AG04450 (cell line): ENCODE measurements at places on chromosomes 5 and 9.

GRCh38 chr9:38298503-38298902, 94.0 kb upstream of the ALDH1B1 start:
- no peak for DNase-seq

DNA sequence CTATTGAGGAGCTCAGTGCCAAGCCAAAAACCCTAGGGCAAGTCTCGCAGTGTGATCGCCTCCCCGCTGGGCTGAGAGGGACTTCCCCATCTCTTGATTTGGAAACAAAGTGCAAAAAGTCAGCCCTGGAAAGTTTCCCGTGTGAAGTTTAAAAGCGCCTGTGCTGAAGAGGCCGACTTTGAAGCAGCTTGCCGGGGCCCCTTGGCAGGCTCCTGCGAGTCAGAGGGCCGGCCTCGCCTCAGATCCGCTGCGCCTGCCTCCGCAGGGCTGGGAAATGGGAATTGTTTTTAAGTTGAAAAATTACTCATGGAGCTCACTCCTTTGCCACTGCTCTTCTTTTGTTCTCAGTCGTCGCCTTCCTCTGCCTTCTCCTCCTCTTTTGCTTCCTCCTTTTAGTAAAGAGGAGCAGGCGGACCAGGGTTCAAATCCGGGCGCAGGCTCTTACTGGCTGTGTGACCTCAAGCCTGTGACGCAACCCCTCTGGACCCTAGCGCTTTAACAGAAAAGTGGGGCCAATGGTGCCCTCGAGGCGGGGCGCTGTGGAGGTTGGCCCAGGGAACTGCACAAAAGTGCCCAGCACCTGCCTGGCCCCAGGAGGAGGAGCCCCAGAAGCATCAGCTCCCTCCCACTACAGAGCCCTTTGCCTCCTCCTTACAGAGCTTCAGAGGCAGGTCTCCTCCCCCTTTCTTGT, 14.7 kb upstream of the LHX2 start:
- no peak for DNase-seq

GRCh38 chr5:71938895-71939294, 168.4 kb upstream of the MAP1B start:
- DNase-seq, result no peak

GRCh38 chr9:129068990-129069861, 11.7 kb upstream of the DOLPP1 start:
- no peak for DNase-seq

- DNase-seq, result no peak
Observed at GRCh38 chr5:129807162-129807814, 59.4 kb downstream of the MINAR2 start.

- no peak for DNase-seq
Observed at GRCh38 chr9:68651280-68651893, 53.7 kb upstream of the PIP5K1B start.

DNA sequence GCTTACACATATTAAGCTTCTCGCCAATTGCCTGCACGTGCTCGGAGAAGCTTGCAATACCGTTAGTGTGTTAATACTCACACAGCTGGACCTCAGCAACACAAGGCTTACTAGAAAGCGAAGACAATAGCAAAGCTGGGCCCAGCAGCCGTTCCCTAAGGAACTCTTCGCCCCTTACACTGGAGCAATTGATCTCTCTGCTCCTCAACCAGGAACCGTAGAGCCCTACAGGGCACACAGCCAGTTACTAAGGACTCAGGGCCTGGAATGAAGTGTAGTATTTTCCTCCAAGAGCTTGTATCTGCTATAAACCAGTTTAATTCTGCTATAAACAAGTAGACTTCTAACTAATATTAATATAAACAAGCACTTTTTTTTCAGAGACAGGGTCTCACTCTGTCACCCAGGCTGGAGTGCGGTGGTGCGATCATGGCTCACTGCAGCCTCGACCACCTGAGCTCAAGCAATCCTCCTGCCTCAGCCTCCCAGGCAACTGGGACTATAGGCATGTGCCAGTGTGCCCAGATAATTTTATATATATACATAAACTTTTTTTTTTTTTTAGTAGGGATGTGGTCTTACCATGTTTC, 67.0 kb upstream of the SIMC1 start:
- DNase-seq, result no peak

DNA sequence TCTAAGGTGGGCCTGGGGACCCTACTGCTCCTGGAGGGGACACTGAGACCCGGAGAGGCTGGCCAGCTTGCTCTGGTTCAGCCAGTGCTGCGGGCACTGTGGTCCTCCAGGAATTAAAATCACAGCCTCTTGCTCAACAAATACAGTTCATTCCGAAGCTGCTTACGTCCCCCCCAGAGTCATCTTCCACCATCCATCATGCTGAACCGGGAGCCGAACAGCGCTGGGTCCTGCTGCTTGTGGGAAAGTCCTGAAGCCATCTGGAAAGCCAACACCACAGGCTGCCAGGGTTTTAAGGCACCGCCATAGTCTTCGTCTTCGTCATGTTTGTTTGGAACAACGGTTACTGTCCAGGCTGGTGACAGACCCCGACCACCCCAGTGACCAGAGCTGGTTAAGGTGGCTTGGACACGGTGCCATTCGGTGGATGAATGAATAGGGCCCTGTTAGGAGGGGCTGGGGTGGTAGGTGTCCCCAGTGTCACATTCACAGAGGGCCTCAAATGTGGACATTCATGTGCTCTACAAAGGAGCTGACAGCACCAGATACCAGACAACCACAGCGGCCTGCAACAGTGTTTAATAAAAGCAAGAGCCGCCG, 81.6 kb upstream of the PHYKPL start:
- no peak for DNase-seq

GRCh38 chr5:26889815-26890214, 148.6 kb downstream of the CDH9 start:
- no peak for DNase-seq

- no peak for DNase-seq
Observed at GRCh38 chr5:151068433-151069197, 12.2 kb downstream of the TNIP1 start.

DNA sequence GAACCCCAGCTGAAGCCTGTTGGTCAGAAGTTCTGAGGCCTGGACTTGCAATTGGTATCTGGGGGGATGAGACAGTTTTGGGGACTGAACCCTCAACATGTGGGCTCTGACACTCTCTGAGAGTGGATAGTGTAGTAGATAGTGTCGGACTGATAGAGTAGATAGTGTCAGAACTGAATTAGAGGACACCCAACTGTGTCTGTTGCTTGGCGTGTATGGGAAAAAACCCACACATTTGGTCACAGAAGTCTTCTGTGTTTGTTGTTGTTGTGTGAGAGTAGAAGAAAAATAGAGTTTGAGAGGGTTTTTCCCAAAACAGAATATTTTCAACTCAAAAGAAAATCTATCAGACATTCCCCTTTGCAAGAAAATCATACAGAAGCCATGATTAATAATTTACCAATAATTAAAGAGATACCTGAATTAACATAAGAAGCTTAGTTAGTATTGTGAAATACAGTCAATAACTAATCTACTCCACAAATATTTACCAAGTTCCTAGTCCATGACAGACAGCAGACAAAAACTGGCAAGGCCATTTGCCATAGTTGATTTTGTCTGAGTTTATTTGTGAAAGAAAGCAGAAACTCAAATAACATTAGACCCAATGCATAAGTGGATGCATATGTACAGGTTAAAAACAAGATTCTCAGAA, 170.9 kb downstream of the CTNND2 start:
- no peak for DNase-seq

- no peak for DNase-seq
Observed at GRCh38 chr5:34982823-34983222, 53.5 kb downstream of the DNAJC21 start.

DNA sequence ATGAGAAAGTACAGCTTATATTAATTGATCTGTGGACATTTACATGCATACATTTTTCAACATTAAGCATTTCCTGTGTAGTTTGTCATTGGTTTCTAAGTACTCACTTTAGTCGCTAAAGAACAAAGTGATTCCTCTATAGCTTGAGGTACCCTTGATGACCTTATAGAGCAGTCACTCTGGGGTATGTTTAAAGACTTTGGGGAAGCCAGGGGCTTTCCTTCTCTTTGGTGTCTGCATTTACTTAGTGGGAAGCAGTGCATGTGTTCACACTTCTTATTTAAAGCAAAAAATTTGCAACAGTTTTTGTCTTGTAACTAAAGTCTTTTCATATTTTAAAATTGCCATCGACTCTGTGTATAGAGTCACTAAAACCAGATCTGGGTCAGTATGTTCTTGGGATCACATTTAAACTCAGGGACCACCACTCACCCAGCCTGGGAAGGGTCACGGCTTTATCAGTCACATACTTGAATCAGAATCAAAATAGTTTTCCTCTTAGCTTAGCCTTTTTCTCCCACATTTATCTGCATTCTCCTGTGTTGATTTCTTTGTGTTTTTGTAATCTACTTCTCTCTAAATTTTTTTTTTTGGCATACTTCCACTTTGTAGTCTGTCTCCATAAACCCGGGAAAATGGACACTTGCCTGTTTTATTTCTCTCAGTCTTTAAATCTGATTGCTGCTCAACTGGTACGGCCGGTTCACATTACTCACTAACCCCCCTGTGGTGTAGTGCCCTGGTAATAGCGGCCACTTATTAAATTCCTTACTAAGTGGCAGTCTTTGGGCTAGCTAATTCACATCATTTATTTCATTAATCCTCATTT, 143.9 kb upstream of the FBN2 start:
- DNase-seq, result no peak

GRCh38 chr5:172610643-172611042, 30.4 kb upstream of the NEURL1B start:
- no peak for DNase-seq

GRCh38 chr9:15867334-15867733, 314.5 kb downstream of the CCDC171 start:
- no peak for DNase-seq

GRCh38 chr5:124739634-124740025, 6.8 kb downstream of the ZNF608 start:
- no peak for DNase-seq

DNA sequence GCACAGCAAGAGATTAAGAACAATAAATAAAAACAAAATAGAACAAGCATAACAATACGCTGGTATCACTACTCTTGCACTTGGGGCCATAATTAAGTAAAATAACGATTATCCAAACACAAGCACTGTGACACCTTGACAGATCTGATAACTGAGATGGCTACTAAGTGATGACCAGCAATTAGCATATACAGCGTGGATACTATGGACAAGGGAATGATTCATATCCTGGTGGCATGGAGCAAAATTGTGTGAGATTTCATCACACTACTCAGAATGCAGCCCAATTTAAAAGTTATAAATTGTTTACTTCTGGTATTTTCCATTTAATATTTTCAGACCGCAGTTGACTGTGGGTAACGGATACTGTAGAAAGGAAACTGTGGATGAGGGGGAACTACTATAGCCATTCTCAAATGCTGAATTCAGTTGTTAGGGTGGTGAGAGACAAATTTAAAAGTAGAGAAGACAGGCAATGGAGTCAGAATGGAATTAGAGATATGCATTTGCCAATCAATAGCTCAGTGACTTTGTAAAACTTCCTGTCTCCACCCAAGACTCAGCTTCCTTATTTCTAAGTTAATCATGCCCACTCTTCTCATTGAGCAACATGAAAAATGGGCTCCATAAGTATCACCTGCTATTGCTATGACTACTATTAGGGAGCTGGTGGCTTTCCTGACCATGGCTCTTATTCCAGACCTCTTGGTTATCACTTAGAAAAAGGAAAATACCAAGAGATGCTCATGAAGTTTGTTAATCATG, 300.8 kb downstream of the TRIM32 start:
- no peak for DNase-seq

DNA sequence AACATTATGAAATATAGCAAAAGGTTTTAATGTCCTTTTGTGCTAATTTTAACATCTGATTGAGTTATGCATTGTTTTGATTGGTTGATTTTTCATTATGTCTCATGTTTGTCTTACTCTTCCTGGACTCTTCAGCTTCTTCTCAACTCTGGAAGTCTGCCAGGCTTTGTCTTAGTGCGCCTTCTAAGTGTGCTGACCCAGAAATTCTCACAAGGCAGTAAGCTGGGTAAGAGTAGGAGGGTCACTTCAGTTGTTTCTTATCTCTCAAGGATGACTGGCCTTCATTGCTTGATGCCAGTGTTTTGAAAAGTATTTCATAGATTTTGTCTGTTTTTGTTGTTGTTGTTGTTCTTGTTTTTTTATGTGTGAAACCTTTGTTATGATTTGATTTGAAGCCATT, 59.2 kb downstream of the RIC1 start:
- DNase-seq, result no peak

- DNase-seq, result no peak
Observed at GRCh38 chr5:148760945-148761638, 65.3 kb upstream of the ADRB2 start.

GRCh38 chr9:137365552-137366444, 57.2 kb downstream of the EXD3 start:
- no peak for DNase-seq

DNA sequence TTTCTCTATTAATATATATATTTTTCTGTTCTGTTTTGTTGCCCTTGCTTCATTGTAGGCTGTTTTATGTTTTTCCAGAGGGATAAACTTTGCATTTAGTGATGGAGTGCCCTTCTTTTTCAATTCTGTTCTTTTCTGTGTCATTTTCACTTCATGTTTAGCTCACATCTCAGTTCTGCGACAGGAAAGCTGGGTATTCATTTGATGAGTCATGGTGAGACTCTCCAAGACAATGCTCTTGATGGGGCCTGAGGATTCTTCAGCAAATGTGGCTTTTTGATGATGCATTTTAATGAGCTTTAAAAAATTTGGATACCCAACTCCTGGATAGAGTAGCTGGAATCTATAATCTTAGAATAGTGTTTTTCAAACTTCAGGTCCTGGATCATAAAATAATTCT, 56.5 kb upstream of the SPATA31D4 start:
- DNase-seq, result no peak

DNA sequence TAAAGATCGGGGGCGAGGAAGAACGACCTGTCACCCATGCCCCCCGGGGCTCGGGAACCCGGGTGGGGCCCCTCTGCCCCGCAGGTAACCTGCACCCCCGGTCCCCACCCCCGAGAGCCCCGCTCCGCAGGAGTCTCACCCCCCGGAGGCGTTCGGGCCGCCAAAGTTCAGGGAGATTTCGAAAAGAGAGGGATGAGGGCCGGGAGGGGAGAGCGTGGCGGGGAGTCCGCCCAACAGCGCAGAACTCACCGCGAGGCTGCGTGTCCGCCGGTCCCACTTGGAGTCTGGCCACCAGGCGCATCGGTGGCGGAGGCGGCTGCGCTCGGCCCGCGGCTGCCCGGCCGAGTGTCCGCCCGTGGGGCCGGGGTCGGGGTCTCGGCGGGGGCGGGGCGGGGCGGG, at the start of gene PHF19:
PHF19 (minus strand) TSS at position 347 of the 399 bp plus-strand sequence. CDS start 2,447 bp downstream, outside the sequence.
- DNase-seq, result no peak

DNA sequence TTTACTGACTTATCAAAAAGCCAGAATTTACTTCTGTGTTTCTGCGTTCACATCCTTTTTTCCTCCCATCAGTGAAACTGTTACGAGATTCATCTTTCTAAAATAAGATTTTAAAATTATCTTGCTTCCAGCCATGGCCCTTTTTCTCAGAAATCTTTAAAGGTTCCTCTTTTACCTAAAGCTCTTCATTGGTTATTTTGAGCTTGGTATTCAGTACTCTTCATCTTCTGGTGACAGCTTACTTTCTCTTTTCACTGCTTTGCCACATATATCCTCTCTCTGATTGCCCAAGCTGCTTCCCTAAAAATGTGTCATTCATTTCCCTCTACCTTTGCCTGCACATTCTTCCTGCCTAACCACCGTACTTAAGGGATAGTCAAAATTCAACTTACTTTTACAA, 32.3 kb downstream of the TGFBR1 start:
- DNase-seq, result no peak
